Fibroblast of skin of left biceps (primary cell): ENCODE measurements at places on chromosomes 1 and 21.

DNA sequence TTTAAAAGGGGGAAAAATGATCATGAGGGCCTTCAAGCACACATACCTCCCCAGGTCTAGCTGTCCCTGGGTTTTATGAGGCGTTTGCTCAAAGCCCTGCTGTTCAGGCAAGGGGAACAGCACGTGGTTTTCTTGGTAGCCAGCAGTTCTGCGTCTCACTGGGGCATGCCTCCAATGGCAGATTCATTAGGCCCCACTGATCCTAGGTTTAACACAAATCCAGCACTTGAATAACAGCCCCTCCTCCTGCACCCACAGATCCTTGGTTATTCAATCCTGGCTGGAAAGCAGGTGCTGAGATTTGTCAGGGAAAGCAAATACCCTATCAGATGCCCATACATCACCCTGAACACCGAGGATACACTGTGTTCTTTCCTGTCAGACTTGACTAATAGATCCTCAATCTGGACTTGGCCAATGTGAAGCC, 106.4 kb downstream of the ZC3H11B start:
- no peak for DNase-seq

- DNase-seq, result no peak
Observed at GRCh38 chr1:42777852-42778251, 6.9 kb upstream of the TMEM269 start.

DNA sequence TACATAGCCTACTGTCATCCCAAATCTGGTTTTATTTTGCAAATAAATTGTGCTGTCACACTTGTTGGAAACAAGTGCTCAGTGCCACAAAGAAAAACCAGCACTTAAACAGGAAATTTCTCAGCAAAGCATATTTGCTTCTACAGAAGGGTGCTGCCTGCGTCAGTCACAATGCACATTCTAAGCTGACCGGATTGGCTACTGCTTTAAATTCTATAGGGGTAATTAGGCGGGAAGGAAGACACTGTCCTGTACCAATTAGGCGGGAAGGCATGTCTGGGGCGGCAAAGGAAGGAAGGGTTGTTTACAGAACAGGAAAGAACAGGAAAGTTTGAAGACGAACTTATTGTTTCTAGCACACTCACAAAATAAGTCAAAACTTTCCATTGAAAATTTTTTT, 2.8 kb downstream of the IFI16 start:
- DNase-seq, result no peak

DNA sequence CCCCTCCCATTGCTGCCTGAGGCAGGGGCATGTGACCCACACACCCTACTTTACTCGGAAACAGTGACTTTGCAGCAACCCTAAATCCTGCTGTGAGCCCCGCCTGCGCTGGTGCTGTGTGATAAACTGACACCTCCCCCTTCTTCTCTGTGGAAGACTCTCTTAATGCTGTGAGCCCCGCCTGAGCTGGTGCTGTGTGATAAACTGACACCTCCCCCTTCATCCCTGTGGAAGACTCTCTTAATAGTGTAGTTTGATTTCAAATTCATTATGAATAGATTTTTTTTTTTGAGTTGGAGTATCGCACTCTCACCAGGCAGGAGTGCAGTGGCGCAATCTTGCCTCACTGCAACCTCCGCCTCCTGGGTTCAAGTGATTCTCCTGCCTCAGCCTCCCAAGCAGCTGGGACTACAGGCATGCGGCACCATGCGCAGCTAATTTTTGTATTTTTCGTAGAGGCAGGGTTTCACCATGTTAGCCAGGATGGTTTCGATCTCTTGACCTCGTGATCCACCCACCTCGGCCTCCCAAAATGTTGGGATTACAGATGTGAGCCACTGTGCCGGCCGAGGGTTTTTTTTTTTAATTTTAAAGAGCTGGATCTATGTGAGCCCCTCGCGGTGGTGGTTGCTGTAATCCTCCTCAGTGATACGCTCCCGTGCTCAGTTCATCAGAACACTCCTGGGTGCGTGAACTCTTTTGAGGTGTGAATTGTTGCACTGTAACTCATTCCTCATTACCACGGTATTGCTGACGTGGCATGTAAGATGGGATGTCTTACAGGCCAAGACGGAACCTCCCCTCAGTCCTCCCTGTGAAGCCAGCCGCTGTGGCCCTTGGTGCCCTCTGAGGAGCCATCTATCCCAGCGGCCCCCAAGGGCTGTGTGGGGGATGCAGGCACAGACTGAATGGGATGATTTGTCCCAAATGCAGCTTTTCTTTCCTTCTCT, 60.3 kb downstream of the GALNT2 start:
- DNase-seq, result no peak

DNA sequence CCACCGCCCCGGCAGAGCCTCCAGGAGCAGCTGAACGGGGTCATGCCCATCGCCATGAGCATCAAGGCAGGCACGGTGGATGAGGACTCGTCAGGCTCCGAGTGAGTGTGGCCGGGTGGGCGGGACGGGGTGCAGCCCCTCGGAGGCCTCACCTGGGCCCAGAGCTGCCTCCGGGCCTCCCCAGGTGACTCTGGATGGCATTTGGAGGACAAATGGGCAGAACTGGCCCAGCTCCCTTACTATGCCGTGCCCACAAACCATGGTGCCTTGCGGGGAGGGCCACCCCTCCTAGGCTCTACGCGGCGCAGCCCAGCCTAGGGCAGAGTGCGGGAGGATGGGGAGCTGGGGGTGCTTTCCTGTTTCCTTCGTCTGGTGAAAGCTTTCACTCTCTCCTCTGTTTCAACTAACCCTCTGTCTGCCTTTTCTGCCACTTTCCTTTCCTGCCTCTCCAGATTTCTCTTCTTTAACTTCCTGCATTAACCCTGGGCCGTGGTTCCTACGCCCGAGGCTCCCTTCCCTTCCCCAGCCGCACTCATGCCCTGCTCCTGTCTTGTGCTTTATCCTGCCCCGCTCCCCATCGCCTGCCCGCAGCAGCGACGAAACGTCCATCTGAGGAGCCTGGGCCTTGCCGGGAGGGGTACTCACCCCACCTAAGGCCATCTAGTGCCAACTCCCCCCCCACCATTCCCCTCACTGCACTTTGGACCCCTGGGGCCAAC, 9.2 kb downstream of the PSRC1 start:
- no peak for DNase-seq

- no peak for DNase-seq
Observed at GRCh38 chr21:46509741-46510502, 51.2 kb downstream of the DIP2A start.

- no peak for DNase-seq
Observed at GRCh38 chr21:15141261-15141970, 76.6 kb upstream of the NRIP1 start.

DNA sequence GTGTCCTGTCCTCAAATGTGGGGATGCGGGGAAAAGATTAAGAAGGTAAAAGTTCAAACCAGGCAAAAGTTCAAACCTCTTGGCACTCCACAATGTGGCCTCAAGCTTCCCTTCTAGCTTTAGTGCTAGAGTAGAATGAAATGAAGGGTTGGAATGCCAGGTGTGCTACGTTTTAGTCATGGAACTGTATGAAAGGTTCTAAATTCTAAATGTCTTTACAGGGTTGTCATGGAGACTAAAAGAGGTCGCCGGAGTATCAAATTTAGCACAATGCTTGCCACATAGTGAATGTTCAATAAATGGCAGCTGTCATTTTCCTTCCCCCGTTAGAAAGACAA, 57.2 kb upstream of the LRRC8D start:
- no peak for DNase-seq

DNA sequence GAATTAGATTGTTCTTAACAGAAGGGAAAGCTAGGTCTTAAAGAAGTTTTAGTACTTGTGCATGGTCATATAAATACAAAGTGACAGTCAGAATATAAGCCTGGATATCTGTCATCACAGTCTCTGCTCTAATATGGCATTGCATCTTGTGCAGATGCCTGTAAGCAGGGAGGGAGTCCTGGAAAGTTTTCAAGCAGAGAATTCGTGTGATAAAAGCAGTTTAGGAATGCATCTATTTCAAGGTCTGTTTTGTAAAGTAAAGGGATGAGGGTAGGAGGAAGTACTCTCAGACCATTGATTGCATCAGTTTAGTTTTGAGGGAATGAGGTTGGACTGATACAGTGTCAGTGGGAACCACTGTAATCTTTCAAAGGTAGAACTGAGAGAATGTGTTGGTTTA, 30.6 kb downstream of the IARS2 start:
- peak; percentile 49 for DNase-seq

DNA sequence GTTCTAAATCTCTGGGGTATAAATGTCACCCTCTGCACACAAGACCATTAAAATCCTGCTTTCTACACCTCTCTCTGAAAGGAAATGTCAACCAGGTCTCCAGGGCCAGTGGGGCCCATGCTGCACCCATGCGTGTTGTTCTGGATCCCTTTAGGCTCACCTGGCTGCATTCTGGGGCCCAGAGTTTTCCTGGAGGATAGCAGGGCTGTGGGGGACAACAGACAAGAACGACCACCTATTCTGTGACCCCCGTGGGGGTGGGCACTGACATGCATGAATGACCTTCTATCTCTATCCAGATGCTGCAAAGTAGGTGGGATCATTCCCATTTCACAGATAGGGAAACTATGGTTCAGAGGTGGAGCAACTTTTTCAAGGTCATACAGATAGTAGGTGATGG, 41.6 kb downstream of the TNNT2 start:
- DNase-seq, result no peak

DNA sequence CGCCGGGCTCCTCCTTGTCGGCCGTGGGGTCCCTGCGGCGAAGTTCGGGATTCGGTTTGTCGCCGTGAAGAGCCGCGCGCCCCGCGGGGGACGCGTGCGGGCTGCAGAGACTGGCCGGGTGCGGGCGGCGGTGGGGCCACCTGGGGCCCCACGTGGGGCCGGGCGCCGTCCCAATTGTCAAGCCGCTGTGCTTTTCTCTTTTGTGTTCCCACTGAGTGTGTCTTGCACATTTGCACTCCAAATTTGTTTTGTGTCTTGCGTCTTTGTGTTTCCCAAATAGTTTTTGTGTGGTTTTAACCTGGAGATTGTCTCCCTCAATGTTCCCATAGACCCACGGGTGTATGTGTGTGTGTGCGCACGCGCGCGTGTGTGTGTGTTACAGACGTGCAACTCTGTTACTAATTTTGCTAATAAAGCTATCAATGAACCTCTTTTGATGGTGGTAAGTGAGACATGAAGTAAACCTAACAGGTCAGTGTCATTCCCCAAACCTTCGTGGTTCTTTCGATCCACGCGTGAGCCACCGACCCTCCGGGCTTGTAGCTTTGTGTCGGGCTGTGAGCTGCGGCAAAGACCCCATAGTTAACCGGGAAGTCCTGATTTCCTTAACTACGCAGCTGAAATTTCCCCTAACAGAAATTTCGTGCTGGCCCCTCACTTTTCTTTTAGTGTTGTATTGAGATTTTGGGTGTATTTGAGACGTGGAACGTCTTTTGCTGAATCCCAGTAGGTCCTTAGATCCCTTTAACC, 708 bp downstream of the PRDM2 start:
- no peak for DNase-seq

DNA sequence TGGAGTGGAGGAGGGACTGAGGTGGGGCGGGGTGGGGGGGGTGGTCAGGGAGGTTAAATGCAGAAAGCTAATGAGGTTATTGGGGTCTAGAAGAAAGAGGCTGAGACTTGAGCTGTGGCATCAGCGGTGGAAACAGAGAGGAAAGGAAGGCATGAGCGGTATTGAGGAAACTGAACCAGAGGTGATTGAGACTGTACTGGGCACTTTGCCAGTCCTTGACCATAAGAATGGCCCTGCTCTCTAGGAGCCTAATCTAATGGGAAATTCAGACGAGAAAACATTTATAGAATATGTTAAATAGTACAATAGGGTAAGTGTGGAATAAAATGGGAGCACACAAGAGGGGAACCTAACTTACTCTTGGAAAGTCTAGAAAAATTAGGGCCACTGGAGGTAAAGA, 23.7 kb downstream of the SLC44A3 start:
- DNase-seq, result no peak

DNA sequence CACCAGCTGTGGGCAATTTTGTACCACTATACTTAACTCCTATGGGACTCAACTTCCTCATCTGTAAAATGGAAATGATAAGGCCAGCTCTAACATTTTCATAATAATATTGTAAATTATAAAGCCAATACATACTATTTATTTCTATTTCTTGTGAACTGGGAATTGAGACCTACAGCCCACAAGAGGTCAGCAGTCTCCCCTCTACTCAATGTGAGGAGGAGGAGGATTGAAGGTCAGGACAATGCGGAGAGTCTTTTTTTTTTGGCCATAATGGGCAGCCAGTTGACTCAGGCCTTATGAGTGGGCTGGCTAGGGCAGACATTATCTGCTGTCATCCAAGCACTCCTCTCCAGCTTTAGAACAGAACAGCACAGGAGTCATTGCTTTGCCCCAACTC, 90.5 kb downstream of the NUF2 start:
- DNase-seq, result no peak

DNA sequence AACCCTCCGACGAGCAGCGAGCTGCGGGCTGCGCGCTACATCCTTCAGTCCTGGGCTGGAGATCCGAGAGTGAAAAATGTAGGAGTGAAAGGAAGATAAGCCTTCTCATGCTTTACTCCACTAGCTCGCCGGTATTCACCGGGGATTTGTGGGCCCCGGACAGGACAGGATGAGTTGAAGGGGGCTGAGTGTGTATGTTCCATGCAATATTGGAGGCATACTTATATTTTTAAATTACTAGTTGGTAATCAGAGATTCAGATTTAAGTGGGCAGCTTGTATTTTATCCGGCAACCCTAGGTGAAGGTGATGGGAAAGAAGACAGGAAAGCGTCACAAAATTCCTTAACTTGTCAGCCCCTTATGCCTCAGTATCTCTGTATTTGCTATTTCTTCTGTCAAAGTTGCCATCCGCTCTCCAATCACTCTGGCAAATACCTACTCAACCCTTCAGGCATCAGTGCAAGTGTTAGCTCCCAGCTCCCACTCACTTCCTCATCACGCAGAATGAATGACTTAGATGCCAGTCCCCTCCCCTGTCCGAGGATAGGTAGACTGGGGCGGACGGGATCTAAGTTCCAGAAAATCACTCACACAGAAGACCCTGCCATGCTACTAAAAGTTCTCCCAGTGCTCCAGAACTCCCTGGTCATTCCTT, 503 bp upstream of the PIGM start:
- DNase-seq, result no peak

DNA sequence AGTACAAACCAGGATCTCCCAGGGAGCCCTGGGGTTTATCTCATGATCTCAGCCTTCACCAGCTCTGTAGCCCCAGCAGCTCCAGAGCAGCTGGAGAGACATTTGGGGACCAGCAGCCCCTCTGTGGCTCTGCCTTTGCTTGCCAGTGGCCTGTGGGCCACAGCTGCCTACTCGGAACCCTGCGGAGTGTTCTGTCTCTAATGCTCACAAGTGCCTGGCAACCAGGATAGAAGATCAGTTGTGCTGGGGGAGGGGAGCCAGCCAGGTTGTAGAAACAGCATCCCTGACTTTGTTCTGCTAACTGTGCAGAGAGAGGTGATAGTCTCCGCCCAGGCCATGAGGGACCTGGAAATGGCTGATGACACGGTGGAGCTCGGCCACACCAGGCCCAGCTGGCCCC, 50.9 kb upstream of the KCNJ15 start:
- DNase-seq, result no peak

- DNase-seq, result peak; percentile 15
Observed at GRCh38 chr1:40612345-40612831, 53.1 kb downstream of the RIMS3 start.

GRCh38 chr1:159132271-159132881, 39.0 kb upstream of the CADM3 start:
- DNase-seq, result peak; percentile 10
